Activated naive CD8-positive, alpha-beta T cell treated with anti-CD3 and anti-CD28 coated beads for 36 hours (primary cell): ENCODE measurements at places on chromosomes 5 and 9.

- DNase-seq = no peak
Measured at GRCh38 chr9:135729480-135729879, 27.5 kb downstream of the KCNT1 start.

DNA sequence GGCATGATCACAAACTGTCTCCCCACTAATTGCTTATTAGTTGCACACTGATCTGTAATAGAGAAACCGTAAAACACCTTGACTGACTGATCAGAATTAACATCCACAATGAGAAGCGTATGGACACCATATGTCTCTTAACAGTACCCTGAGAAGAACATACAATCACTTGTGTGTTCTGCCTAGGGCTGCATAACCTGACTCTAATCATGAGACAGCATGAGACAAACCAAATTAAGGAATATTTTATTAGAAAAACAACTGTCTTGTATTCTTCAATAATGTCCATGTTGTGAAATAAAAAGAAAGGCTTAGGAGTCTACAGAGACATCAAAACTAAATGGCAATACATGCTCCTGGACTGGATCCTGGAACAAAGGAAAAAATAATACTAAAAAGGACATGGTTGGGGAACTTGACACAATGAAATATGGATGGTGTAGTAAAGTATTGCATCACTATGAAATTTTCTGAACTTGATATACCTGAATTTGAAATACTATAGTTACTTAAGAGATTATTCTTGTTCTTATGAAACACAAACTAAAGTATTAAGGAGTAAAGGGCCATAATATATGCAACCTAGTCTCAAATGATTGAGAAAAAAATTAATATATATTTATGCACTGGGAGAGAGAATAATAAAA lies 162.1 kb downstream of the CWC27 start:
- DNase-seq = no peak

GRCh38 chr5:177310757-177311391 lies 824 bp downstream of the MXD3 start:
- DNase-seq = no peak

DNA sequence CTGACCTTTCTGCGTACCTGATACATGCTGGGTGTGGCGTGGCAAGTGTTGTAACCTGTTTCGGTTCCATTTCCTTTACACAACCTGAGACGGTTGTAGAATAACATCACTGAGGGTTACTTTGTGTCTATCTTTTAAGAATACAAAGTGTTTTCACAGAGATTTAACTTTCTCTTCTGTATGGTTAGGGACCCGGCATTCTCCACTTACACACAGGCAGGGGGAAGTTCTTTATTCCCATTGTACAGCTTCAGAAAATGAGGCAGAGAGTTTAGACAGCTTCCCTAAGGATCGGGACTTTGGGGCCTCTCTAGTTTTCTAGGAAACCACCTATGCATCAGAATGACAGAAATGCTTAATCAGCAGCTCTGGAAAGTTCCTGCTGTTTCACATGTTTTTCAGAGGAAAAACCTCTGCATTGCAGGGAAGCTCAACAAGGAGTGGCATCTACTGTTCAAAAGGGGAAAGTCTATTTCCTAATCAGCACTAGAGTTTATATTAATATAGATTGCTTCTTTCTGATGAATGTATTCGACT lies 41.3 kb downstream of the CAST start:
- no peak for DNase-seq

GRCh38 chr5:136070486-136071285 lies 41.9 kb downstream of the TGFBI start:
- no peak for DNase-seq

GRCh38 chr9:7788772-7789171 lies 10.8 kb downstream of the DMAC1 start:
- no peak for DNase-seq

DNA sequence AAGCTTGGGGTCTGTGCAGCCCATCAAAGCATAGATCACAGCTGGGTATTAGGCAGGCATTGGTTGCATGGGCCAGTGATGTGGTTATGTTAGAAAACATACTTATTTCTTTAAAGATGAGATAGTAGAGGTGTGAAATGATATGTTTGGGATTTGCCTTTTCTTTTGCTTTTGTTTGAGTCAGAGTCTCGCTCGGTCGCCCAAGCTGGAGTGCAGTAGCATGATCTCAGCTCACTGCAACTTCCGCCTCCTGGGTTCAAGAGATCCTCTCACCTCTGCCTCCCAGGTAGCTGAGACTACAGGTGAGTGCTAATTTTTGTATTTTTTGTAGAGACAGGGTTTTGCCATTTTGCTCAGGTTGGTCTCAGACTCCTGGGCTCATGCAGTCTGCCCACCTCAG lies 84.8 kb downstream of the PDE6A start:
- no peak for DNase-seq

GRCh38 chr5:37121465-37121864 lies 127.7 kb downstream of the CPLANE1 start:
- DNase-seq = no peak

DNA sequence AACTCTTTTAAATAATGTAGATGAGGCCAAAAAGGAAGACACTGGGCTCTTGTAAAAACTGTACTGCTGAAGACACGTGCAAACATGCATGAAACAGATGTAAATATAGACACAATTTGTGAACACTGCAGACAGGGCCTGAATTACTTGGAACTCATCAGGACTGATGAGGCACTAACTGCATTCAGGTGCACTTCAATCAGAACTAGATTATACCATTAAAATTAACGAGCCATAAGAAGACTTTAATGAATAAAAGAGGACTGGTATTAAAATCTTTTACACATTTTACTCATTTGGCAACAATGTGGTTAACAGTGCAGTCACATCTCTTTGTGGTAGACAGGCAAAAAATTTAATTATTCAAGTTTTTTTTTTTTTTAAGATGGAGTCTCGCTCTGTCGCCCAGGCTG lies 13.4 kb upstream of the ZCCHC9 start:
- no peak for DNase-seq

- no peak for DNase-seq
Measured at GRCh38 chr5:91118796-91119195, 264.3 kb downstream of the ARRDC3 start.

DNA sequence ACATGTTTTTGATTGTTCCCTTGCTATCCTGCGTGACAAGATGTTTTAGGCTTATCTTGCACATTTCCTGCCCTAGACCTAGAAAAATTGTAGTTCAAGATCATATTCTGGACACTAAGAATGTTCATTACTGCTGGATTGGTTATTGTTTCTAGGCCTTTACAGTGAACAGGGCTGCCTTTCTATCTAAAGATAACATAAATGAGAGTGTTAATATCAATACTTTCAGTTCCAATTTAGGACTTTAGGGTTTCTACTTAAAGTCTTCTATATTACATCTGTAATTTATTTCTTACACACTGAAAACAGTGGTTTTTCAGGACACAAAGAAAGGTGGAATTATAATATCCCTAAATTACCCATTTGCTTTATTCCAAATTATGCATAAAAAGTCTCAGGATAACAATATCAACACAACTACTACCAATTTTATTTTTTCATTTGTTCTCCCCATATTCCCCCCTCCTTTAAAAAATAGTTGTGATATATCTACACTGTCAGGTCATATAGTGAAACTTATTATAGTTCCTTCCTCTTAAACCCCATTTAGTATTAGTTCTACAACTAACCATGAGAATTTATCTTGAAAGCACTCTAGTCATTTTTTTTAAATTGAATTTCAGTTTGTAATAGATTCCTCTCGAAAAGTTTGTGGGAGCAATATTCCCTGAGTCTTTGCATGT lies 293.9 kb upstream of the RIOK2 start:
- DNase-seq = no peak

DNA sequence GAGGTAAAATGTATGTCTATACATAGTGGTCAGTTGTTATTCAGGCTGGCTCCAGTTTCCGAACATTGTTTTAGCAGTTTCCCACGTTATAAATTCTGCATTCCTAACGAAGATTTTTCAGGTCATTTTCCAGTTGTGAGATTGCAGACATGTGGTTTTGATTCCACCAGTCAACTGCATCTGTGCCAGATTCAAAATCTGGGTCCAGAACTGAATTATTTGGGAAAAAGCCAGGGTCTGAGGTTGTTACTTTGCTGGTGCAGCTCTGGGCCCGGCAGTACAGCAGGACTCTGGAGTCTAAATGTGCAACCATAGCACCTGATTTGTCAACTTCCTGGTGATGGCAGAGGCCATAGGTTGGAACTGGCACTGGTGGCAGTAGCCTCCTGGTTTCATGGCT lies 105.7 kb upstream of the MEGF10 start:
- DNase-seq = no peak

- DNase-seq = no peak
Measured at GRCh38 chr5:163252950-163253349, 184.4 kb upstream of the CCNG1 start.

GRCh38 chr5:45799388-45799787 lies 103.2 kb upstream of the HCN1 start:
- no peak for DNase-seq

DNA sequence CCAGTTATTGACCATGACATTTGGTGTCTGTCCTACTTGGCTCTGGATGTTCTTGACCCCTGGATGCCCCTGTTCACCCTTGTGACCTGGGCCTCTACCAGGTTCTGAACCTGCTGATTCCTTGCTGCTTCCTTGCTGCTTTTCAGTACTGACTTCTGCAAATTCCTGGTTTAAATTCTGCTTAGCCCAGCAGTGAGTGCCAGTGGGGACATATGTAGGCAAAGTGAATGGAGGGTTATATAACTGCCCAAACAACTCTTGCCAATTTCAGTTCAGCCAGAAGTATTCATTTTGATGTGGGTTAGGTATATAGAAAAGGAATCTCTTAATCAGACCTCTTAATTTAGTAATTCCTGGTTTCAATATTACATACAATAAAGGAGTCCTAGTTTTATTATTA lies 220.6 kb downstream of the TAF11L14 start:
- no peak for DNase-seq

- no peak for DNase-seq
Measured at GRCh38 chr5:115480900-115481299, 63.7 kb downstream of the FEM1C start.

GRCh38 chr5:124941051-124942049 lies 194.9 kb upstream of the ZNF608 start:
- no peak for DNase-seq

- DNase-seq = no peak
Measured at GRCh38 chr9:129163753-129164152, 14.3 kb downstream of the IER5L start.

GRCh38 chr9:90012949-90013348 lies 408.1 kb downstream of the GADD45G start:
- no peak for DNase-seq

DNA sequence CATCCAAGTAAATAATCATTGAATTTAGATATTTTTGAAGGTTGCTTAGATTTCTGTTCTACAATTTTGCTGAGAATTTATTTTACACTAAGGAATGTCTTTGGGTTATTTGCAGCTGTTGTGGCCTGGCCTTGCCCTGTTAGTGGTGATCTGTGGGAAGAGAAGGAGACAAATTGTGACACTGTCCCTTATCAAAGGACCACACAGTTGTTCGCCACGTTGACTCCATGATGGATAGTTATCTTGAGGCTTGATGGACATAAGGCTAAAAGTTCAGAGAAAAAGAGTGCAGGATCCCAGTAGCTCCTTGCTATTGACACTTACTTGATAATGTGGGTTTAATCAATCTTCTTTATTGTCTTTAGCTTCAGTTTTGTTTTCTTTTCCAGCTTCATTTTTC lies 186.6 kb upstream of the MEF2C start:
- DNase-seq = no peak

DNA sequence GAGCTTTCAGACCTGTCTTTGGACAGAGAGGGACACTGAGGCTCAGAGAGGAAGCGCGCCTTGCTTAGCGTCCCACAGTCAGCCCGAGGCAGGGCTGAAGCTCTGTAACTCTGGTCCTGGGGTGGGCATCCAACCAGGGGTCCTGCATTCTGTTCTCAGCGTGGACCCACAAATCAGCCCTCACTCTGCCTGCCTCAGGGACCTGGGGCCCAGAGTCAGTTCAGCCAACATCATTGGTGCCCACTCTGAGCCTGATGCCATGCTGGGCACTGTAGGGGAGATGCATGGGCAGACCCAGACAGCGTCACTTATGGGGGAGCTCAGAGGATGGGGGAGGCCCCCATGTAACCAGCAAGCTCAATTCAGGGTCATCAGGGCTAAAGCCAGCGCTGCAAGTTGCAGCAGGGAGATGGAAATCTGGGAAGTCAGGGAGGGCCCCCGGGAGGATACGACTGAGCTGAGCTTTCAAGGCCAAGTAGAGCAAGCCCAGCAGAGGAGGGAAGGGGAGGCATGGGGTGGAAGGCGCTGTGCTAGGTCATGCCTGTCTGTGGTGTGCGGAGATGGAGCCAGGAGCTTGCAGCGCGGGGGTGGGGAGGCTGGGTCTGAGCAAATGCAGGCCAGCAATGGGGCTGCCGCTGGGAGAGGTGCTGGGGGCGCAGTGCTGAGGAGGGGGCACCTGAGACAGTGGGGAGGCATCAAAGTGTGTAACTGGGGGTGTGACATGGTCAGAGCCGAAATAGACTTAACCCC lies 21.1 kb downstream of the CORO2A start:
- DNase-seq = no peak

GRCh38 chr5:159458217-159458711 lies 128.0 kb upstream of the IL12B start:
- peak; percentile 55 for DNase-seq

- no peak for DNase-seq
Measured at GRCh38 chr5:157214861-157215513, 34.3 kb downstream of the ITK start.

GRCh38 chr9:24333629-24334028 lies 212.1 kb downstream of the IZUMO3 start:
- no peak for DNase-seq

DNA sequence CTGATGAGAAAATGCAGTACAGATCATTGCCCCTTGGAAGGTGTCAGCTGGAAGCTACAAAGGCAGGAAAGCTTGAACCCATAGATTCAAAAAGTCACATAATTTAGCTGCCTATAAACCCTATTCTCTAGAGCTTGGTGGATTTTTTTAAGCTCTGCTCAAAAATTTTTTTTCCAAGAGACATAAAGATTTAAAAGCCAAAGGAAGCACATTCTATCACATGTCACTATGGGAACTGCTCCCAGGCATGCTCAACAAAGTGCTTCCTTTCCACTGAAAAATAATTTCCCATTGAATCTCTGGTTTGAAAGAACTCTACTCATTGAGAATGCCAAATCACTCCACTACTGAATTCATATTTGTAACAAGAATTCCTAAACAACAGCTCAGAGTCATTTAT lies 419.8 kb downstream of the CETN3 start:
- no peak for DNase-seq

DNA sequence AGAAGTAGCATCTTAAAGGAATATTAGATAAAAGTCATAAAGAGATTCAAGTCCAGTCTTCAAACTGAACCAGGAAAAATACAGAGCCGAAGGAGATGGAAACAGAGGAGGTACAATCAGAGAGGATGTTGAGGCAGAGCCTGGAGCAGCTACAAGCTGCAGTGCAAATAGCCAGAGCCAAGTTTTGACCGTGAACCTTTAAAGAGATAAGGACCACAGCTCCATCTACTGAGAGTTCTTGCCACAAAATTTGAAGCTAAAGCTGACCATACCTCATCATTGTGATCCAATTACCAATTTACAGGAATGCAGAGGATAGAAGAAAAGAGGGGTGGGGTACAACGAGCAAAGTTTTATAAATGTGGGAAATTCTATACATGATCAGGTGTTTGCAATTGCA lies 10.4 kb upstream of the DEPDC1B start:
- no peak for DNase-seq

- DNase-seq = no peak
Measured at GRCh38 chr5:101531026-101531425, 627.9 kb upstream of the ST8SIA4 start.
